ENCODE measurements at places on chromosomes 1 and 21.

DNA sequence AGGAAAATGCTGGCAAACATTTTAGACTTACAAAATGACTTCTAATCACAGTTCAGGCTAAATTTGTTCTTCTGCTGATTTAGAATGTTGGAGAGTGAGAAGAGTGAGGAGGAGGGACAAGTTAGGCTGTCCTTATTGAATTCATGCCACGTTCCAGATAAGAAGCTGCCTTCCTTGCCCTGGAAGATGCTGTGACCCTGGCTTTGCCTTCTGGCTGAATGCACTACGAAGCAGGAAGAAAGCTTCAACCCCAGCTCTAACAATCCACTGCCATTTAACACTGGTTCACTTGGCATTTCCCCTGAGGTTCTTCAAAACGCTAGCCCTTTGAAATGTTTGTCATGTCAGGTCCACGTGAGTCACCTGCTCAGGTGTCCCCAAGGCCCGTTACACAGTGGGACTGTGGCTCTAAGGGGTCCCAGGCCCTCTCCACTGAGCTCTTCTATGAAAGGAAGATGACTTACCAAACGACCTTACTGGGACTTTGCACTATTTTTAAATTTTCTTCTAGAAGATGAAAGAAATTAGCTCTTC lies 30.0 kb upstream of the LRRC8C start:
- DNase-seq = no peak

GRCh38 chr1:45679123-45679522 lies 7.2 kb downstream of the GPBP1L1 start:
- peak; percentile 17 for DNase-seq

DNA sequence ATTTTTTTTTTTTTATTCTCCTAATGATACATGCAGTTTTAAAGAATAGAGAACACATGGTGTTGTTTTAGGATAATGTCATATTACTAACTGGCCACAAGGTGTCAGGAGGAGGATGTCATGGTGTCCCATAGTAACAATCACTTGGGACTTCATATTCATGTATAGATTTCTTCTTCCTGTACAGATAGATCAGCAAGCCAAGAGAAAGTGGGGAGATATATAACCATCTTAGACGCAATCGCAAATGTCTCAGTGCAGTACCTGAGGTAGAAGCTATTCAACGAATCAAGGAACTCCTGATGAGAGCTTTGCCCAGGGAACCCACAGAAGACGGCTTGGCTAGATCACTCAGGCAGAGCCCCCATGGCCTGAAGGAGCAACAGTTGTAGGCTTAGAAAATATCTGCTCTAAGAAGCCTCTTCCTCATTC lies 12.3 kb downstream of the OR2T11 start:
- peak; percentile 2 for DNase-seq

- peak; percentile 28 for DNase-seq
Measured at GRCh38 chr1:170604065-170604464, 59.9 kb upstream of the PRRX1 start.

- DNase-seq = no peak
Measured at GRCh38 chr1:171963762-171964161, 122.5 kb downstream of the DNM3 start.

DNA sequence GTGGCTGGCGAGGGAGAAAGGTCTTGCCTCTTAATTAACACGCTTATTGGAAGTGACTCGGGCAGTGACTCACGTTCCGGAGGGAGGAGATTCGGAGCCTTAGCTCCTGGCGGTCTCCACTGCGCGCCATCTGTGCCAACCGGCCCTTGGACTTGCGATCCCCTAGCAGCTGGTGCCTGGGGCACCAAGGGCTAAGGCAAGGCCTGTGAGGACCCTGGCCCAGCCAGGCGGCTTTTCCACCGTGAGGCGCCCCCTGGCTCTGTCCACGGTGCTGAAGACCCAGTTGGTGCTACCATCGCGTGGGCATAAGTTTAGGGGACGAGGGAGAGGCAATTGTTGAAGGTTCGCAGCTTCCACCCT lies 1.3 kb upstream of the SYT6 start:
- DNase-seq = peak; percentile 2

- peak; percentile 24 for DNase-seq
Measured at GRCh38 chr1:237684236-237684635, 206.5 kb downstream of the ZP4 start.

DNA sequence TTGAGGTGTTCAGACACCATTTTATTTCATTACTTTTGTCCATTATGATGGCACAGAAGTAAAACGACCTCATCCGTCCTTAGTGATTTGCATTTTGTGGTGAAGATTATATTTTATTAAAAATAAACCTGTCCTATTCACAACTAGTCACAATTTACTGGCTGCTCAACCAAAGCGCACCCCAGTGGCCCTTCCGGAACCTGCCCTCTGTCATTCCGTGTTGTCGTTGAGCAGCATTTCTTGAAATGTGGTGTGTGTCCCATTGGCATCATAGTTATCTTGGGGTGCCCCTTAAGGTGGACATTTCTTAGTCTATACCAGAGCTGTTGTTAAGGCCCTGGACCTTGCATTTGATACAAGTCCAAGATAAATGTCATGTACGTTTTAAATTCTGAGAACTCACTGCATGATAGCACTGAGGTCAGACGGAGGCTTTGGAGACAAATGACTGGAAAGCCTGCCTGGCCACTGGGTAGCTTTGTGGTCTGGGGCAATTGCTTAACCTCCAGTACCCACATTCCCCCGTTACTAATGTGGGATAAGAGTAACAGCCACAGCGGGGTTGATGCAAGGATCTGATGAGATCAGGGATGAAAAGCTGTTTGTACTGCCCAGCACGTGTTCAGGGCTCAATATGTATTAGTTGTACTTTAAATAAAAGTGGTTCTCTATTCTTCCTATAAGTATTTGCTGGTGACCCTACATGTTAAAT lies 36.2 kb downstream of the BACH1 start:
- peak; percentile 98 for DNase-seq

DNA sequence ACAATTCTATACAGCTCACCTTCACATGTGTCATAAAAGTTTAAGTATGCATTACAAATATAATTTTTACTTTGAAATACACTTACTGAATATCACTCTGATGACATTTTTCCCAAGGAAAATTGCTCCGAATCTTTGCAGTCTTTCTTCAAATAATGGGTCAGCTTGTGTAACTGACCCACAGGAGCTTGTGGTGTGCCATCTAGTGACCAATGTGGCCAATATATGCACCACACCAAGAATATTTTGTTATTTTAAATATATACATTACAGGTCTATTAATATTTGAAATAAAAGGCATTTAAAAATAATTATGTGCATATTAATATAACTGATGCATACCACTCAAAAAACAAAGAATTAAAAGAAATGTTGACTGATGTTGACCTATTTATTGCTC lies 271.4 kb downstream of the TBX15 start:
- DNase-seq = no peak

- DNase-seq = peak; percentile 98
Measured at GRCh38 chr1:218344814-218345672, at the start of gene TGFB2. Gene TGFB2 (plus strand): TSS chr1:218345336. CDS start chr1:218346702, 1,366 bp downstream.

GRCh38 chr1:94305704-94306103 lies 68.3 kb upstream of the ARHGAP29 start:
- peak; percentile 97 for DNase-seq

DNA sequence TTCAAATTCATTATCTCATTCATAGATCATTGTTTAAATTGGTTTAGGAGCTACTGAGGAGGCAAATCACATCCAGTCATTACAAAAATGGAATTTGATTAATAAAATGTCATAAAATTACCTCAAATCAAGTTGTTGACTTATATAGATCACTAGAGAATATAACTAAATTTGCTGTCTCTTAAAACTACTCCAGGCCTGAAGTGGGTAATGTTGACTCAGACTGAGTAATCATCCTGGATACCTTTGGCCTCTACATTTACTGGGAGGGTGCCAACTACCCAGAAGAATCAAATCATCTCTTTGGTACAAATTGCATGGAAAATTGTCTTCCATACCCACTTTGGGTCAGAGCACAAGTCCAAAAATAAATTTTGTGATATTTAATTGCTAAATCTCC lies 191.2 kb upstream of the GREM2 start:
- DNase-seq = peak; percentile 83

GRCh38 chr1:87392248-87393192 lies 63.8 kb downstream of the LMO4 start:
- DNase-seq = peak; percentile 65

GRCh38 chr1:10615332-10615731 lies 140.6 kb downstream of the PEX14 start:
- no peak for DNase-seq

- DNase-seq = no peak
Measured at GRCh38 chr1:47403321-47403910, 12.7 kb upstream of the FOXE3 start.

DNA sequence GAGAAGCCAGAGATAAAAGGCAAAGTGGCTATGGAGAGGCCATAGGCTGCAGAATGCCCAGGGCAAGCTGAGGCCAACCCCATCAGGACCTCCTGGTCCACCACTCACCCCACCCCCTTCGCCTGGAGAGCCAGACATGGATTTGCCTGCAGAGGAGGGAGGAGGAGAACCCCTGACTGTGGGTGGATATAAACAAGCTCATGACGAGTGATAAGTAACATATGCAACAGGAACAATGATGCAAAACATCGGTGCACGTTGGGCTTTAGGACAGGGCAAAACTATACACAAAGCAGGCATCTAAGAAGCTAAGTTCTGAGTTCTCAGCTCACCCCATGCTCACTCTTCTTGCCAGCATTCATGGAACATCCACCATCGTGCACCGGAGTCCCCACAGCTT lies 150.3 kb downstream of the ETS2 start:
- DNase-seq = no peak

DNA sequence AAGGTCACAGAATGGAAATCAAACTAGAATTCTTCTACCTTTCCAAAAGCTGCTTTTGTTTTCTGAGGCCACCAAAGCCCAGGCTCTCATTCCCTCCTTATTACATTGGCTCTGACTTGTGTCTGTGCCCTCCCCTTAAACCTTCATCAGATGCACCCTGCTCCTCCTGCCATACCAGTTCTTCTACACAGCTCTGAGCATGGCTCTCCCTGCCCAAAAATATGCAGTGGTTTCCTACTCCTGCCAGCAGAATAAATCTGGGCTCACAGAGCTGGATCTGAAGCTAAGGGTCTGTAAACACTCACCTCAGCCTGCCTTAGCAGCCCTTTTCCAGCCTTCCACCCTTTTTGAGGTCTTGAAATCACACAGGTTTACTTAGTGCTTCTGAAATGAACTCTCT lies 55.0 kb downstream of the TTC3 start:
- no peak for DNase-seq

DNA sequence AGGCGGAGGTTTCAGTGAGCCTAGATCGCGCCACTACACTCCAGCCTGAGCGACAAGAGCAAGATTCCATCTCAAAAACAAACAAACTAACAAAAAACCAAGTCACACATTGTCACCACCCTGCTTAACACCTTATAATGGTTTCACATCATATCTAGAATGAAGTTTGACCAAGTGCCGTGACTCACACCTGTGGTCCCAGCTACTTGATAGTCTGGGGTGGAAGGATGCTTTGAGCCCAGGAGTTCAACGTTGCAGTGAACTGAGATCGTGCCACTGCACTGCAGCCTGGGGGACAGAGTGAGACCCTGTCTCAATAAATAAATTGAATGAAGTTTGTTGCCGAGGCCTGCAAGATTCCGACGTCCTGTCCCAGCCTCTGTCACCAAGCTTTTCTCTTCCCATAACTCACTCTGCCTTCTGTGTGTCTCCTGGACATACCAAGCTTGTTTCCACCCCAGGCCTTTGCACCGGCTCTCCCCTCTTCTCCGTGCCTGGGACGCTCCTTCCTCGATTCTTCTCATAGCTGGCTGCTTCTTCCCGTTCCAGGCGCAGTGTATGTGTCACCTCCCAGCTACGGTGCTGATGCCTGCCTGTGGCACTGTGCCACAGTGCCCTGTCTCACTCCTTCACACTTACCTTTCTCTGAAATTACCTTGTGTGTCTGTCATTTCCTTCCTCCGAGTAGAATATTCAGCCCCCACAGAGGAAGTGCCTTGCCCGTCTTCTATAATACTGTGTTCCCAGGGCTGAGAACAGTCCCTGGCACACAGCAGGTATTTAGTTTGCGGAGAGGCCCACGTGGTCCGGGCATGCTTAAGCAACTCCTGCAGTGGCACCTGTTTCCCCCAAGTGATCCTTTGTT lies 3.8 kb upstream of the SELENON start:
- DNase-seq = no peak

DNA sequence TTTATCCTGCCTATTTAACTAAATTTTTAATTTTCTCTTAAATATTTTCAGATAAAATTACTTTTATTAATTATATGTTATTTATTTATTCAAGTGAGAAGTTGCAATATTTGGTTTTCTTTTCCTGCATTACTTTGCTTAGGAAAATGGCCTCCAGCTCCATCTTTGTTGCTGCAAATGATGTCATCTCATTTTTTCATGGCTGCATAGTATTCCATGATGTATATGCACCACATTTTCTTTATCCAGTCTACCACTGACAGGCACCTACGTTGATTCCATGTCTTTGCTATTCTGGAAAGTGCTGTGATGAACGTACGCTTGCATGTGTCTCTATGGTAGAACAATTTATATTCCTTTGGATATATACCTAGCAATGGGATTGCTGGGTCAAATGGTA lies 186.9 kb upstream of the LYPLAL1 start:
- no peak for DNase-seq

GRCh38 chr1:201137579-201138310 lies 10.8 kb upstream of the ASCL5 start:
- DNase-seq = peak; percentile 91

DNA sequence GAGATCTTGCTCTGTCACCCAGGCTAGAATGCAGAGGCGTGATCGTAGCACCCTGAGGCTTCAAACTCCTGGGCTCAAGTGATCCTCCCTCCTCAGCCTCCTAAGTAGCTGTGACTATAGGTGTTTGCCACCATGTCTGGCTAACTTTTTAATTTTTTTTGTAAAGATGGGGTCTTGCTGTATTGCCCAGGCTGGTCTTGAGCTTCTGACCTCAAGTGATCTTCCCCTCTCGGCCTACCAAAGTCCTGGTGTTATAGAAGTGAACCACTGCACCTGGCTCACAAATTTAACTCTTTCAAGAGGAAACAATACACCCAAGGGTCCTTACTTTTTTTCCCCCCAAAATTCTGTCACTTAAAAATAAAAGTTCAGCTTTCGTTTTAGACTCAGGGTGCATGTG lies 62.3 kb downstream of the GALNT2 start:
- DNase-seq = no peak
